ENCODE measurements at places on chromosomes 3 and 15. TPM values are rescaled to one million over a fixed set of nuclear protein-coding genes. Genes with fewer than 3 reads are reported as not detected.

GRCh38 chr15:74133694-74134386, 3.5 kb downstream of the ISLR2 start:
- DNase-seq, result no peak

DNA sequence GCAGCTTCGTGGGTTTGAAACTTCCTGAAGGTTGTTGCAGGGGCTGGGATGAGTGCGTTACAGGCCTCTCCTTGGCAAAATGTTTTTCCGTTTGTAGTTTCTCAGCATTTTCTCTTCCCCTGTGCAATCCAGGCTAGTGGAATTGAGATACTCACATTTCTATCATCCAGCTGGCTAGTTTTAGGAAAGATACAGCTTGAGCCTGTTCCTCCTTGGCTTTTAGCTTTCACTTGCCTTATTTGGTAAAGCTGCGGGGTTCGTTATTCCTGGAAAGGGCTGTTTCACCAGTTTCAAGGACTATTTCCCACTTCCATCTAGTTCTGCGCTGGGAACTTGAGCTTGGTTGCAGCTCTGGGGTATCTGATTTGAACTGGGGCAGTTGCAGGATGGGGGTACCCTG, 90.3 kb downstream of the ITPR1 start:
- DNase-seq, result no peak

GRCh38 chr3:195895078-195895860, 13.1 kb downstream of the TNK2 start:
- peak; percentile 57 for DNase-seq

DNA sequence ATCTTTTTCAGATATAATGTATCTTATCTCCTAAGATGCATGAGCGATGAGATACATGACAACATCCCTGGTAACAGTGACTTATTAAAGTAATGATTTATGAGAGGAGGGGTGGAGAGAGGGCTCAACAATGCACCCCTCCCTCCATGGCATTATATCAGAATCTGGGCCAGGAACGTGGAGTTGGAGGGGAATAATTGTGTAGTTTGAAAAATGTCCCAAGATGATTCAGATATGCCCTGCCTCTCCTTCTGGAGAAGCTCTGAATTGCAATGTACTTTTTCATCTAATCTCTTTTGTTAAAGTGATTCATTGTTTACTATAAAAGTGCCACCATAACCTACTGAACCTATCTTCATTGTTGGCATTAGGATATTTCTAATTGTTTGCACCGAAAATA, 86.5 kb downstream of the FRMD4B start:
- no peak for DNase-seq

- no peak for DNase-seq
Observed at GRCh38 chr15:100596792-100597191, 5.2 kb downstream of the LINS1 start.

- no peak for DNase-seq
Observed at GRCh38 chr3:14231998-14232501, 53.4 kb downstream of the LSM3 start.

DNA sequence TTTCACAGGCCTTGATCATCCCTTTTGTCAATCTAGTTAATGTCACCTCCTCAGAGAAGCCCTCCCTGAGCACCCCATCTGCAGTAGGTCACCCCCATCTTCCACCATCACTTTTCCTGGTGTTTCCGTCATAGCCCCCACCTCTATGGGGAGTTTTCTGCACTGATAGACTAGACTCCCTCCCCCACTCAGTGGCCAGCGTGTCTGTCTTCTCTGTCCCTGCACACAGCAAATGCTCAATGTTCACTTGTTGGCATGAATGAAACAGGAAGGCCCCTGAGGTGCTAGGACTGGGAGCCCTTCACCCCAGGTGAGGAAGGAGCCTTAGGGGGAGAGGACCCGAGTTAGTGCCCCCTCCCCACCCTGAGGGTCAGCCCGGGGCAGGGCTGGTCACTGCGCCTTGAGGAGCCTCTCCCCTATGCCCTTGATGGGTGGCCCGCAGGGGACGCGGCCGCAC, 15.8 kb upstream of the FANCD2 start:
- DNase-seq, result no peak

- DNase-seq, result no peak
Observed at GRCh38 chr15:56247266-56247665, 3.6 kb upstream of the RFX7 start.

DNA sequence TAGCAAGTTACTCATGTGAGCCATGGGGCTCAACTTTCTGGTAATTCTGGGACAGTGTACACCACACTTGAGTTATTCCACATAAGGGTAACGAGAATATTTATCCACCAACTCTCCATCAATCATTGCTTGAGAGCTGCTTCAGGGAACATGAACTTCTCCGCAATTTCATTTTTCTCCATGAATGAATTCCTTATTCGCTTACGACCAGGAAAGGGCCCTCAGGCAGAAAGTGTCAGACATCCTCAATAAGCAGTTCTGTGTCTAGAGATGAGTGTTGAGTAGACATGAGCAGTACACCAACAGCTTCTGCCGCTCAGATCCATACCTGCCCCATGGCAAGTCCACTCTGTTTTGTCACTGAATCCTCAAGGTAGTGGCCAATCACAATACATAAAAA, 24.8 kb upstream of the IQCF2 start:
- peak; percentile 88 for DNase-seq

GRCh38 chr3:111336511-111336910, 205.5 kb upstream of the CD96 start:
- DNase-seq, result no peak

GRCh38 chr3:34102288-34102687, 303.9 kb downstream of the PDCD6IP start:
- no peak for DNase-seq

- DNase-seq, result no peak
Observed at GRCh38 chr3:188090620-188091309, 63.2 kb upstream of the LPP start.

DNA sequence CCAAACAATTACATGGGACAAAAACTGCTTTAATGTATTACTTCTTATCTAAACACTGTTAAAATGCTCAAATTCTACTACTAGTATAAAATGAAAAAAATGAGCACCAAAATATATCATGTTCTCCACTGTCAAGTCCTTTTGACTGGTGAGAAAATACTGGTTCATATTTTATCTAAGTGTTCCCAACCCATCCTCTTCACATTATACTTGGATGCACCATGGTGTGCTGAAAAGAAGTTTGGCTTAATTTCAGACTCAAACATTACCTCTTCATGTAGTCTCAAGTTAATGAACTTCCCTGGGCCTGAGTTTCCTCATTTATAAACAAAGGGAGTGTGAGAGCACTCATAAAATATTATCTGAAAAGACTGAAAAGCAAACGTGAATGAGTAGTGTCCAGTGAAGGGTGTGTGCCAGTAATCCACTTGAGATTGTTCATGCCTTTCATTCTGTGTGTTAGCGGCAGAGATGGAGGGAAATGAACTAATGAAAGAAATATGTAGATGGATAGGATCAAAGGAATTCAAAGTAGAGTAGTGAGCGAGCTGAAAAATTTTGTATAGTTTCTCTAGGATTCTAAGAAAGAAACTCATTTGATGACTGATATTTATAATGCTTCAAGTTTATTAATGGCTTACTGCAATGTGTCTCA, 263.2 kb downstream of the NLGN1 start:
- DNase-seq, result no peak

DNA sequence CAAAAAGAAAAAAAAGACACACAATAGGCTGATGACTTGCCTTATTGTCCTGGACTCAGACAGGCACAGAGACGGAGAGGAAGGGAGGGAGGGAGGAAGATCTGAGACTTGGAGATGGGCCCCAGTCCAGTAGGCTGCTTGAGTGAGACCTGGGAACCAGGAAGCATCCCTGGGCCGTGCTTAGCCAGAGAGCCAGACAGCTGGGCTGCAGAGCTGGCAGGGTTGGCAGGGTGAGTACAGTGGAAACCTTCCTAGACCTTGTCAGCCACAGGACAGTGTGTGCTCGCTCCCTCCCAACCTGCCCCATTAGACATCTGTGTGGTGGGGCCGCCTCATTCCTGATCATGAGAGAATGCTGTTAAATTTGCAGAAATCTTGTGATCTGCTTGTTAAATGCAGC, 107.9 kb upstream of the ALDH1A3 start:
- no peak for DNase-seq

- DNase-seq, result no peak
Observed at GRCh38 chr3:157794771-157795170, 291.6 kb upstream of the VEPH1 start.

DNA sequence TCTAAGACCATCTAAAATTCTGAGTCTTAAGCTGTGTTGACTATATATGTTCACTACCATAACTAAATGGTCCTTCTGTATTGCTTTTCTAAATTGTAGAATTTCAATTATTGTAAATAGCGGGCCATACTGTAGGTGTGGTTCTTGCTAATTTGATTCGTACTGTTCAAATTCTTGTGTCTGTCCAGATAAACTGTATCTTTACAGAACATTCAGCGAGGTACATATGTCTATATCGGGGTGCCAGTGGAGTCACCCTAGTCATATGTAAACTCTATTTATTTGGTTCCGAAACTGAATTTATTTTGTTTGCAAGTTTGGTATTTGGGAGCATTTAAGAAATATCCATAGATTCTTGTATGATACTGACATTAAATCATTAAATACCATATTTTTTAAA, 69.0 kb downstream of the IGF1R start:
- DNase-seq, result no peak

GRCh38 chr3:32435911-32436815, 44.5 kb downstream of the CMTM7 start:
- no peak for DNase-seq

DNA sequence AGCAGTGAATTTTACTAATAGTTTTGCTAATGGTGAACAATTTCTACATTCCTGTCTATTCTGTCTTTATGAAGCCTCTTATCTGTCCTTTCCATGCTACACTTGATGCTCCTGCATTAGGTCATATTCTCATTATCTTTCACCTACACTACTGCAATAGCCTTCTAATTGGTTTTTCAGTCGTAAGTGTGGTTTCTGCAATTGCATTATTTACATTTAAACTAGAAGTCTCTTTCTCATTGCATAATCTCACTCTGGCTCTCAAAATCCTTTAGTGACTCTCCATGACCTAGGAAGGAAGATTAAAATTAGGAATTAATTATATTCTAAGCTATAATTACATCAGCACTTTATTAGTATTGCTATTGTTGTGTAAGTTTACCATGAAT, 686.5 kb downstream of the IGSF11 start:
- DNase-seq, result no peak

DNA sequence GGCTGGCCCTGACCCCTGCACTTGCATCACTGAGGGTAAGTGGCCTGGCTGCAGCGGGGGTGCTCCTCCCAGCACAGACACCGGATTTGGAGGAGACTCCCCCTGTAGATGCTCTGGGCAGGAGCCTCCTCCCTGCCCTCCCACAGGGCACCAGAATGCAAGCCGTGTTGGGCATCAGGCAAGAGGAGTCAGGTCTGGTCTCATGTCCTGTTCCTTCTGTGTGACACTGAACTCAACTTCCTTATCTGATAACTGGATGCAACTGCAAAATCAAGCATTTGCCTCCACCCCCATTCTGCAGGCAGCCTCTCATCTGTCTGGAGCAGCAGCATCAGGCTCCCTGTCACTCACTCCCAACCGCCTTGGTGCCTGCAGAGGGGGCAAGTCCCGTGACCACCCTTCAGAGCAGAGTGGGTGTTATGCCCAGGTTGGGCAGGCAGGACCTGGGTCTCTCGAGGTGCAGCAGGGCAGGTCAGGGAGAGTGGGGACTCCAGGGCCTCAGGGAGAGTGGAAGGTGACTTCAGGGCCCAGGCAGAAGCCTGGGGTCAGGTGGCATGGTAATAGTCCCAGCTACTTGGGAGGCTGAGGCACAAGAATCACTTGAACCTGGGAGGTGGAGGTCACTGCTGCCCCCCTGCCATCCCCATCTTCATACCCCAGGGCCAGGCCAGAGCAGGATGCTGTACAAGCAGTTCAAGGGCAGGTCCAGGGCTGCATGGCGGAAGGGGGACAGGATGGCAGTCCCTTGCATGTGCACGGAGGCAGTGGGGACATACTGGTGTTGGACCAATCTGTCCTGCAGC, 10.5 kb upstream of the RPL29 start:
- no peak for DNase-seq

DNA sequence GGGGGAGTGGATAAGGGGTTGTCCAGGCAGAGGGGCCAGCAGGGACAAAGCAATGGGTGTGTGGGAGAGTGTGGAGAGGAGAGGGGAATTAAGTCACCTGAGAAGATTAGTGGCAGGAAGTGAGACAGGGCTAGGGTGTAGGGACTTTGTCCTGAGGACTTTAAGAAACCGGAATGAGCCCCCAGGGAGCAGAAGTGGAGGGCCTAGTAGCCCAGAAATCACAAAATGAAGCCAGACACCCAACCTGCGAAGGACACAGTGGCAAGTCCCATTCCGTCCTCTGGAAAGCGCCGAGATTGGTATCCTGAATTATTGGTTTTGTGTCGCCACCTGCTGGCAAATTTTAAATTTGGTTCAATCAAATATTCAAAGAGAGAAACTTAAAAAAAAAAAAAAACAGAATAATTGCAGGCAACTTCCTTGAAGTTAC, 78.0 kb upstream of the SLC25A36 start:
- DNase-seq, result peak; percentile 78

DNA sequence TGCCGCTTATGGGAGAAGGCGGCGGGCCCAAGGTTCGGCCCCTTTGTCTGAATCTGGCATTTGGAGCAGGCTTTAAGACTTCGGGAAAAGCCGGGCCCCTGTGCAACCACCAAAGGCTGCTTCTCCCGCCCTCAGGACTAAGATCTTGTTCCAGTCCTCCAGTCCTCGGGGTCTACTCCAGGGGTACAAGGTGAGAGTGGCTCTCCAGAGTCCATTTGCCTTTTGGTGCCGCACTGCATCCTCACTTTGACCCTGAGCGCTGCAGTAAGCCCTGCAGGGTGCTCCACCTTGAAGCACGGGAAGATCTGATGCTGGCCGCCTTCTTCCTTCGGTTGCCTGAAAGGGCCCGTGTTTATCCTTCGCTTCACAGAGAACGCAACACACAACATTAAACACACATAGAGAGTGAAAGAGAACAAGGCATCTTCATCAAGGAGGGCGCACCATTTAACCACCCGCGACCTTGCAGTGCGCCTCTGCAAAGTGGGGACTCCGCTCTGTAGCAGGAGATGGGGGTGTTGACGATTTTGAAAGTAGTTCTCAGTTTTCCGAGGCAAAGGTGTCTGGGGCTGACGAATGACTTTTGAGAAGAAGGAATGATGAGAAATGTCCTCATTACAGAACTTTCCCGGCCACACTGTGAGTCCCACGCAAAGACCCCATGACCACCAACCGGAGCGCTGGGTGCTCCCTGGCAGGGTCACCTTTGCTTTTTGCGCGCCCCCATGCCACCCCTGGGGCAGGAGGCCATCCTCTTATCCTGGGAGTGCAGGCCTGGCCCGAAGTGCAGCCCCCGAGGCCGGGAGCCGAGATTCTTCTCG, 1.0 kb downstream of the PIGZ start:
- DNase-seq, result no peak

- no peak for DNase-seq
Observed at GRCh38 chr3:196079682-196080081, 2.2 kb downstream of the TFRC start.

HESX1 gene
- 0.53 TPM for total RNA-seq

CDV3 gene
- total RNA-seq, result 133 TPM

CYP1A2 gene
- total RNA-seq, result not detected

CP gene
- 0.53 TPM for total RNA-seq

PIAS1 gene
- 23.0 TPM for total RNA-seq

ANKRD34C gene
- not detected for total RNA-seq

CKMT1B gene
- 55.2 TPM for total RNA-seq

KNG1 gene
- total RNA-seq, result not detected

CNBP gene
- total RNA-seq, result 418 TPM

MB21D2 gene
- total RNA-seq, result 9.9 TPM

AGBL1 gene
- total RNA-seq, result not detected

ISG20 gene
- total RNA-seq, result 125 TPM

STXBP5L gene
- total RNA-seq, result 2.0 TPM

DNASE1L3 gene
- 1.3 TPM for total RNA-seq

IGSF10 gene
- 0.03 TPM for total RNA-seq

PARP15 gene
- total RNA-seq, result 0.37 TPM

ARHGEF3 gene
- 10.9 TPM for total RNA-seq

TMC3 gene
- total RNA-seq, result not detected
